Endodermal cell (in vitro differentiated cells): ENCODE measurements at places on chromosomes 4 and X. TPM values are rescaled to one million over a fixed set of nuclear protein-coding genes. Genes with fewer than 3 reads are reported as not detected.

Gene HSPA4L
- total RNA-seq: 6.2 to 19.8 TPM (median 6.2 TPM) in 3 replicates

Gene CSAG1
- total RNA-seq: not detected in 2 replicates

Gene IL2
- total RNA-seq: not detected in 3 replicates

Gene TCEAL6
- not detected in 3 replicates for total RNA-seq

Gene RP2
- total RNA-seq: 11.8 and 12.8 TPM in 2 replicates

Gene BMPR1B
- total RNA-seq: 3.6 and 5.1 TPM in 2 replicates

Gene ZCCHC12
- 3.0 to 4.2 TPM (median 3.4 TPM) in 3 replicates for total RNA-seq

Gene DHX15
- total RNA-seq: 149 to 193 TPM (median 193 TPM) in 3 replicates

Gene PPBP
- total RNA-seq: not detected in 2 replicates

Gene GAGE13
- not detected in 2 replicates for total RNA-seq

Gene ARMCX1
- total RNA-seq: 22.4 to 26.9 TPM (median 25.6 TPM) in 3 replicates

Gene GPR50
- 0.70 TPM in 2 replicates for total RNA-seq

Gene PLS3
- 179 and 193 TPM in 2 replicates for total RNA-seq

Gene PCDH18
- 4.8 to 11.9 TPM (median 8.1 TPM) in 3 replicates for total RNA-seq

- no peak for DNase-seq
Observed at GRCh38 chr4:104032896-104033295, 313.1 kb upstream of the TACR3 start.

DNA sequence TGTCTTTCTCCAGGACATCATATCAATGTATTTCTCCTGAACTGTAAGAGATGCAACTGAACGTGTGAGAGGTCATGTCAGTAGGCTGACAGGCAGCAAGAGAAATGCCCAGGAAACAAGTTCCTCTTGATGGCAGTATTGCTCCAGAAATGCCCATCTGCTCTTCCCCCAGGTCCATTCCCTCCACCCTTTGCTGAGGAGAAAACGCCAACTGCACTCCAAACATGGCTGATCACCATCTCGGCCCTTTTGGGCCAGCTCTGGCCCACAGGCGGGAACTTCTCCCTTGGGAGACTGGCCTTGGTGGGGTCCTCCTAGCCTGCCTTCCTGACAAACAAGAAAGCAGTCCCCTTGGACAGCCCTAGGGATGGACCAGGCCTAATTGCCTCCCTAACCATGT, 276.5 kb upstream of the AGTR2 start:
- no peak for DNase-seq

DNA sequence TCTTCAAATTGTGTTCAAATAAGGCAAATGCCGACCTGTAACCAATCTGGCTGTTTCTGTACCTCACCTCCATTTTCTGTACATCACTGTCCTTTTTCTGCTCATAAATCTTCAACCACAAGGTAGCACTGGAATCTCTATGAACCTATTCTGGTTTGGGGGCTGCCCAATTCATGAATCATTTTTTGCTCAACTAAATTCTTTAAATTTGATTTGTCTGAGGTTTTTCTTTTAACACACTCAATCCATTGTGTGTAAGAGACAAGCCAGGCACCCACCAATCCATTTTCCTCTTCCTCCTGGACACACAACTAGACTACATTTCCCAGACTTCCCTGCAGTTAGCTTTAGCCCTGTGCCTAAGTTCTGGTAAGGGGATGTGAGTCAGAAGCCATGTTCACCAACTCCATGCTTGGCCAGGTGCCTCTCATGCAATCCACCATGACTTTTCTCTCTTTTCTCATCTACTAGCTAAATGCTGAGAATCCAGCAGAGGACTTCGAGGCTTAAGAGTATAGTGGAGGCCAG, 193.2 kb upstream of the KLF3 start:
- DNase-seq: no peak

GRCh38 chr4:22471999-22472461, 43.8 kb downstream of the ADGRA3 start:
- no peak for DNase-seq

DNA sequence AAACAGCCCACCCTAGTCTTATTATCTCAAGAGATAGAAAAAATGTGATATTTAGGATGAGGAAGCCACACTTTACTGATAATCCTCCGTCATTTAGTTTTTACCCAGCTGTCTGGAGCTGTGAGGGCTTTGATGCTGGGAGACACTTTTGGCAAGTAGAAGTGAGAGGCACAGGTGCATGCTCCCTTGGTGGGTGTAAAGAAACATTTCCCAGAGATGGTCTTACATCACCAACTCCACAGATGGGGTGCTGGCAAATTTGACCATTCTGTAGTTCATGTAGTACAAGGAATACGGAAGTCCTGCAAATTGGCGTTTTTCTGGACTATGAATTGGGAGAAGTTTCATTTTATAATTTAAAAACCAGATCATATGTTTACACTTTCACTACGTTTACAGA, 28.5 kb downstream of the TRIM61 start:
- DNase-seq: no peak

DNA sequence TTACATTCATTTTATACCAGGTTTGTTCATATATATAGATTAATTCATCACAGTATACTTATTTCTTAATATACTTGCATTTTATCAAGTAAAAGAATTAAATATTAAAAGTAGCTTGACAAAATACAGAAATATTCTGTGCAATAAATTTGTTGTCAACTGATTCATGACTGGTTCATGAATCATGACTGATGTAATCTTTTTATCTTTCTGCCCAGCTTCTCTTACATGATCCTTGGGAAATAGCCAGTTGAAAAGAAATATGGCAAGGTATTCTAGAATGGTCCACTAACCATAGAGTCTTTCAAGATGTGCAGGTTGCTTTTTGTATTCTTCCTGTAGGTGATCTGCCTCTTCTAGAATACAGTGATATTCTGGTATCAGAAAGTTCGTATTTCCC, 4.2 kb upstream of the CCNA2 start:
- DNase-seq: no peak

GRCh38 chrX:41152221-41152620, 67.0 kb downstream of the USP9X start:
- DNase-seq: no peak

DNA sequence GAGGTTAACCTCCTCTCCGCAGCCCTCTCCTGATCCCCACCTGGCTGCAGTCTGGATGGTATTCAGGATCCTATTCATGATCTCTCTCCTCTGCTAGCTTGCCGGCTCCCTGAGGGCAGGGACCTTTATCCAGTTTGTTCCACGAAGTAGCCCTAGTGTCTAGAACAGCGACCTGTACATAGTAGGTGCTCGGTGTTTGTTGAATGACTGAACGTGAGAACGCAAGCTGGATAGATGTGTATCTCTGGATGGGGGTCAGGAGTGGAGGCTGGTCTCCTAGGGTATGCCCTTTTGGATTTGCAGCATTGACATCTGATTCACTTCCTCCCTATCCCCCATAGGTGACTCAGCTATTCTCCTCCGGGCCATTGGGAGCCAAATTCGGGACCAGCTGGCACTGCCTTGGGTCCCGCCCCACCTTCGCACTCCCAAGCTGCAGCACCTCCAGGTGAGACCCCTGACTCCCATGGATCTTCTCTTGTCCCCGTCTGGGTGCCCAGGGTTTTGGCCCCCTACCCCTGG, 7.3 kb downstream of the CCDC22 start:
- DNase-seq: no peak

DNA sequence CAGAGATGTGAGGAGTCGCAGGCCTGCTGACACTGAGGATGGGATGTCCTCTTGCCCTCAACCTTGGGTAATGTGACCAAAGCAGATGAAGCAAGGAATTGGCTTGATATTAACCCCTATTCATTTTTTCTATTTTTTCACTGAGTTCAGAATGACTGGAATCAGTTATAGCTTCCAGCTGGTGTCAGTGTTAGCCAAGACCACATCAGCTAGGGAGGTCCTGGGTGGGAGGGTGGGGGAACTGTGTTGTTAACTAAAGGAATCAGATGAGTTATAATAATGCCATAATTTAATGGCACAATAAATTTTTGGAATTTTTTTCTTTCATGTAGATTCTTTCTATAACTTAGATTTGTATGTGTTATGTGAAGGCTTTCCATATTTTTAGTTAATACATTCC, 91.9 kb downstream of the EGF start:
- no peak for DNase-seq

- peak; percentile 86 for DNase-seq
Observed at GRCh38 chr4:104490770-104491480, 3.8 kb downstream of the CXXC4 start.

DNA sequence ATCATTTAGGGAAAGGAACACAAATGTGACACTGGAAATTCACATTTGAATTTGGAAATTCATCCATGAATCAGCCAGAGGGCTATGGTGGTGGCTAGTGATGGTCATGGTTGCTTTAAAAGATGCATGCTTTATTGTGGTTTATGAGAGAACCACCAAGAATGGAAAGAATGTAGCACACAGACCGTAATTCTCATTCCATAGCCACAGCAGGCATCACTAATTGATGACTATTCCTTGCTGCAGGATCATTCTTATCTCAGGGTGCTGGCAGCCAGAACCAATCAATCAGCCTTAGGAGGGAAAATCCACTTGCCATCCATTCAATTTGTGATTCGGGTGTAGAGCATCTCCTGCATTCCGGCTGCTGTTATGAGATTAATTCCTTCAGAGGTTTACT, 115.6 kb downstream of the DHRSX start:
- no peak for DNase-seq

DNA sequence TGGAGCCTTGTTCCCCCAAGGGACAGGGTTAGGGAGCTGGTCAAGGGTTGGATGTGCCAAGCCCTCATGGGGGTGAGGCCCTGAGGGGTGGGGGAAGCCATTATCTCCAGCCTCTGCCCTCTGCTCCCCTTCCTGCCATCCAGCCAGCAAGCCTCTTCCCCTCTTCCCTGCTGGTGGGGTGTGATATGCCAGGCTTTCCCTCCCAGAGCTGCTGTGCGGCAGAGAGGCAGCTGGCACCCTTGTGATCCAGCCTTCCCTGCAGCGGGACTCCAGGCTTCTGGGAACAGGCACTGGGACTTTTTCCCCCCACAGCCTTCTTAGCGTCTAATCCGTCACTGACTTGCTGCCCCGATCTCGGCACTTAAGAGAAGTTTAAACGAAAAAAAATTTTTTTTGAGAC, 6.3 kb downstream of the SSR4 start:
- no peak for DNase-seq

- DNase-seq: no peak
Observed at GRCh38 chr4:89737888-89738287, 99.1 kb downstream of the SNCA start.

GRCh38 chrX:66074920-66075879, 35.3 kb upstream of the VSIG4 start:
- DNase-seq: no peak

DNA sequence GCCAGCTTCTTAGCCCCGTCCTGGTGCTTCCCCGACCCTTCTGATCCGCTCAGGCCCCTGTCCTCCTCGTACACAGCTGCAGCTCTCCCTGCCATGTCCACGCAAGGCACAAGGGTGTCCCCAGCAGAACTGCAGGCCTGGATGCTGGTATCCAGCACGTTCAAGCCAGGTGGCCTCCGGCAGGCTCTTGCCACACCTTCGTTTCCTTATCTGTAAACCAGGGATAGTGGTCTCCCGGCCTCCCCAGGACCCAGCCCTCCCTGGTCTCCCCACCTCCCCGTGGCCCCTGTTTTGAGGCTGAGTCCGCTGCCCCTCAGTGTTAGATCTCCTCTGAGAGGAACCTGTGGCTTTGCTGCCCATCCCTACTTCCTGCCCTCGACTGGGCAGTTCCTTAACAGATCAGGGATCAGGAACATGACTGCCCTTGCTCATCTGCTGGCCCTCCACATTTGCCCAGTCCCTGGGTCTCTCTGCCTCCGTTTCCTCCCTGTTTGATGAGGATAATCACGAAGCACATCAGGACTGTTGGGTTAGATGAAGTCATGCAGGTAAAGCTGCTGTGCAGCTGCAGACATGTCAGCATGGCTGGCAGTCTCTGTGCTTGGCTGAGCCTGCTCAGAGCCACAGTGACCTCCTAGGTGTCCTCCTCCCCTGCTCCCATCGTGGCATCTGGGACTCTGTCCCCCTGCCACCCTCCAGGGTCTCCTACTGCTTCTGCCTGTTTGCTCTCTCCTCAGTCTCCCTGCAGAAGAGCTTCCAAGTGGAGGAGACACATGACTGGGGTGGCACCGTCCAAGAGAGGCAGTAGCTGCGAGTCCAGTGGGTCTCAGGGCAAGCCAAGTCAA, 32.9 kb downstream of the PIGG start:
- DNase-seq: peak; percentile 14

DNA sequence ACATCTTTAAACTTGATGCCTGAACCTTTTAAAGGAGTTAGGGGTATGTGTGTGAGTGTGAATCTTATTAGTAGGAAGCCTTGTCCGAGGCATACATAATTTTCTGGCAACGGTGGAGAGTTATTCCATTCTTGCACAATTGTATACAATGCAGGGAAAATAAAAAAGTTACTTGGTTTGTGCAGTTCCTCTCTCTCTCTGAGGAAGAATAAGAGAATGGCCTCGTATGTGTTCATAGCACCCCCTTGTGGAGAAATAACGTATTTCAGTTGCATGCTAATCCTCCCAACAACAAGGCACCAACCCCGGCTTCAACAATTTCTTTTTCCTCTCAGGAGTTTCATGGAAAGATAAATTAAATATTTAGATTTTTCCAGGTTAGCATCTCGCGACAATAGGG, 33.7 kb upstream of the FGF13 start:
- DNase-seq: peak; percentile 64

DNA sequence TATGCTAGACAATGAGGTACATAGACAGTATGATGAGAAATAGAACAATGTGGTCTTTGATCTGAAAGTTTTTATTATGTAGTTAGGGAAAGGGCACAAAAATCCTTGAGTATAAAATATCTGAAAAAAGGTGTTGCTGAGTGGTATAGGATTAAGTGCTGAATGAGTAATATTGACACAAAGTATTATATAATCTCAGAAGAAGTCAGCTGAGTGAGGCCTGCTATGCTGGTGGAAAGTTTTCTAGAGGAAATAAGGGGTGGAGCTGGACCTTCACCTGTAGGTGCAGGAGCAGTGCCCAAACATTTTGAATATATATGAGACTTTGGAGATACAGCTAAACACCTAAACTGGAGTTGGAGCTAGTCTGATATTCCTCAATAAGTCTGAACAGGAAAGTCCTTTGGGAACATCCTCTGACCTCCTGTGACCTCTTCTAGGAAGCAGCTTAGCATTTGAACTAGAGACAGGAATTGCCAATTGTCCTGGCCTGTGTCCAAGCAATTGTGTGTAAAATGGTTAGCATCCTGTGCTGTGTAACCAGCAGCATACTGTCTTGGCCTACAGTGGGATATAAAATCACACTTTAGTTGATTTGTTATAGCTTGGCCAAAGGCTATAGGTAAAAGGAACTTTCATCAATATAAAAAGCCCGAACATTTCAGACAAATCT, 285.3 kb downstream of the ANKRD50 start:
- no peak for DNase-seq

DNA sequence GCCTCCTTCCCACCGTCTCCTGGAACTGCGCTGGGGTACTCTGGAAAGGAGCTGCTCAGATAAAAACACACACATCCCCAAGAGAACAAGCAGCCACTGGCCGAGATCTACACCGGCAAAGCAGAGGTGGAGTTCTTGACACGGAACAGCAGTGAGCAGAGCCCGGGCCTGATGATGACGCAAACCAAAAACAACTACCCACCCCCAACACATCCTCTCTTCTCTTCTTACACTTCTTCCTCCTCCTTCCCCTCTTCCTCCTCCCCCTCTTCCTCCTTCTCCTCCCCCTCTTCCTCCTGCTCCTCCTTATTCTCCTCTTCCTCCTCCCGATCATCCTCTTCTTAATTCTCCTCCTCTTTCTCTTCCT, 4.6 kb downstream of the PNMA5 start:
- no peak for DNase-seq

GRCh38 chr4:119832776-119833175, 204.2 kb upstream of the PDE5A start:
- DNase-seq: no peak

- no peak for DNase-seq
Observed at GRCh38 chr4:2011583-2011982, 2.8 kb upstream of the NELFA start.

GRCh38 chr4:9800848-9801247, 19.4 kb downstream of the DRD5 start:
- no peak for DNase-seq
